Right forelimb (tissue), 1 donor: ENCODE measurements at places on chromosomes 2 and 18.
A peak's percentile ranks its signal among the peaks of the same experiment; 100 is the strongest.

DNA sequence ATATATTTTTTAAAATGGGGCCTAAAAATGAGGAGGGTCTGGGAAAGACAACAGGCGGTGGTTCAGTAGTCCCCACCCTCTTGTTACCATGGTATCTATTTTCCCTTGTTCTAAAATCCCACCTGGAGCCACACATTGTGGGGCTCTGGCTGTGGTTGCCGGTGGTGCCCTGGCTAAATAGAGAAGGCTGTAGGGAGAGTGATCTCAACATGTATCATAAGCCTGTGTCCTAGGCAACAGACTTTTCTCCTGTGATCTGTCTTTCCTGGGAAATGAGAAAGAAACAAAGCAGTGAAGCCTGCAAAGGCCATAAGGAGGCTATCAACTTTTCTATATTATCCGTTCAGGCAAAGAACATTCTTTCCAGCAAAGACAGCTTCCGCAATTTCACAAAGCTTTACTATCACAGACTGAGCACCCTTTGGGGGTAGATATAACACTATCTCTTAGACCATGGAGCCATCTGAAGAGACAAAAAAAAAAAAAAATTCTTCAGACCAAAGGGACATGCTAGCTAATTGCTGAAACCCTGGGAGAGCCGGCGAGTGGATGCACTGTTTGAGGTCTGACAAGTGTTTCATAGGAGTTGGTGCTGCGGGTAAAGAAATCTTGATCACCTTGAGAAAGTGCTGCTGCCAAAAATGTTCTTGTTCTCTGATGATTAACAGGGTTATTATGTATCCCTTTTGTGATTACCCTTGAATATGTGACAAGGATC is 879.2 kb upstream of the DDX18 start:
- no peak for DNase-seq

GRCh38 chr18:36493349-36494159 is 196.0 kb downstream of the FHOD3 start:
- DNase-seq, result no peak

GRCh38 chr2:213021971-213022899 is 129.2 kb downstream of the IKZF2 start:
- DNase-seq, result no peak

DNA sequence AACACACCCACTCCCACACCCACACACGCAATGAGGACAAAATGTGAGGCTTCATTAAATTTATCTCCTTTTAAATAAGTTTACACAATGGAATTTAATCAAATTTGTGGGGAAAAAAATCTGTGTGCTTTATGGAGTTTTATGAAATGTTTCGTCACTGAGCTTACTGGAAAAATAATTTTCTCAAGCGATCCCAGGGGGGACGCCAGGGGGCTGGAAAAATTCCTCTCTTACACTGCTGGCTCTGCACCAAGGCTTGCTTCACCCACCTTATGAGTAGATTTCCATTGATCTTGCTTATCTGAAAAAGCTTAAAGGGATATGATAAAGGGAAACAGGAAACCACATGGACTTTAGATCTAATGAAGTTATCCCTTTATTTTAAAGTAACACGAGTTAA is 95.5 kb downstream of the CABYR start:
- DNase-seq, result no peak

DNA sequence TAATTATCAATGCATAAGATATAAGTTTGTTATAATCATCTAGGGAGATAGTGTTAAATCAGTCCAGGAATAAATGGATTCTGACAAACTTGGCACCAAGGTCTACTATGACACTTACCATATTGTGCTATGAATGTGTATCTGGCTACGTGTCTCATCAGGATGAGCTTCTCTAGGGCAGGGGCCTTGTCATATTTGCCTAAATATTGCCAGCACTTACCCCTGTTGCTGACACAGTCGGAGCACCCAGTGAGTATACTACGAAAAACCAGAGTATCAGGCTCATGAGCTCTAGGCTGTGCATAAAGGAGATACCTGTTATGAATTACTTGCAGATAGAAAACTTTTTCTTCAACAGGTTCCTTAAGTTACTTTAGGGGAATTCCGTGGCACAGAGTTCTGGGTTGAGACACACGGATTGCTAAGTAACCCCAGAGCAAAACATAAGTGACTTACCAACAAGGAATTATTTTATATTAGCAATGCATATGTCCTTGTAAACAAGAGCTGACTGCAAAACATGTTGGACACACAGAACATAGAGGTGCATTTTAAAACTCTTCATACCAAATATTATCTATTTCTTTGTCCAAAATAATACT is 7.7 kb upstream of the TTC39C start:
- DNase-seq, result no peak

DNA sequence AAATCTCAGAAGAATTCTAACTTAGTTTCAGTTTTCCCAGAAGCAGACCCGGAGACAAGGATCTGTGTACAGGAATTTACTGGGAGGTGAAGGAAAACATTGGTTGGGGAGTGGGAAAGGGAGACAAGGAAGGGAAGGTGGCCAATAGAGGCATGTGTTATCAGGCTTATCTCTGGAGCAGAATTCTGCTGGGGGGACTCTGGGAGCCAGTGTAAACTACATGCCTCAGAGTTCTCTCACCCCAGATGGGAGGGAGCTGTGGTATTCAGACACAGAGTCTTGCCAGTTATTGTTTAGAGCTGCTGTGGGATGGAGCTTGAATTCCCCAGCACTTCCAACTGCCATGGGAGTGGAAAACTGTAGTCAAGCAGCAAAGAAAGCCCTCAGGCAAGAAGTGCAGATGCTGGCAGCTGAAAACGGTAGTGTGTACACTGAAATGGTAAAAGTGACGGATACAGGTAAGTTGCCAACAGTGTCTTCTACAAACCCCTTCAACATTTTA is 19.0 kb downstream of the DNPEP start:
- DNase-seq, result no peak

GRCh38 chr18:54162431-54162830 is 62.0 kb downstream of the MBD2 start:
- no peak for DNase-seq

- DNase-seq, result no peak
These were observed 53.7 kb upstream of the TANC1 start for GRCh38 chr2:158914731-158915130.

GRCh38 chr2:224366267-224366844 is 35.6 kb downstream of the FAM124B start:
- DNase-seq, result no peak

DNA sequence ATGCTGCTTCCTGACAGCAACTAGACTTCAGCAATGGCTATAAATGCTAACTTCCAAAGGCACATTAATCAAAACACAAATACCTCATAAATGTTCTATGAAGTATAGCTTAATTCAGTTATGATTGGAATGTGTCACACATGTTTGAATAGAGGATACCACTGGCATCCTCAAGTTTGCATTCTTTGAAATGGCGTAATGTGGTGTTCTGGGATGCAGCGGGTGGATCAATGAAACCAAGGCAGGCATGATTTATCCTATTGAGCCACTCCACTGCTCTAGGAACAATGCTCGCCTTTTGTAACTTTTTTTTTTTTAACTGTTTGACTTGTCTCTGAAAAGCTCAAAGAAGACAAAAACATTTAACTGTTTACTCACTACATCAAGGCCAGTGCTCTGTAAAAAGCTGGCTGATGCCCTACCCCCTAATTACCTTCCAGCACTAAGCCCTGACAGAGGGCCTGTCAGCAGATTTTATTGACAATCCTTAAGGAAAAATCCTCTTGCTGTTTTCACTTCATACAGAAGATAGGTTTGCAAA is 278.8 kb upstream of the SESTD1 start:
- DNase-seq, result no peak

DNA sequence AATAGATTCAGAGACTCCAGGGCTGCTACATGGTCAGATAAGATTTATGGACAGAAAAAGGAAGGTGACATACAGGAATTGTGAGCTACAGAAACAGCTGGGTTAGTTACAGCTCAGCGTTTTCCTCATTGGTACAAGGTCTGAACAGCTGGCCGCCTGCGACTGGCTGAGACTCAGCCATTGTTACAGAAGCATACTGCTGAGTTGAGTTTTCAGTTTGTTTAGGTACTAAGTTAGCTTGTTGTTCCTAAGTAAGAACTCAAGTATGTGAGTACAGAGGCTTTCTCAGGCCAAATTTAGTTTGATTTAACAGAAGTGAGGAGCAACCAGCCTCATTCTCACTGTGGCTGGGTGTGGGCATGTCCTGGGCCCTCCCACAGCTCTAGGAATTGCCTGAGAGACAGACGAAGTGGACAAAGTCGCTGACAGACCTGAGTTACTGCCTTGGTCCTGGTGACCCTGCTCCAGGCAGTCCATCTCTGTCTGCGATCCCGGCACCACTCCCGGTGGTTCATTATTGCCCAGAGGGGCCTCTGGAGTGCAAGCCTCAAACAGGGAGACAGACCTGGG is 27.8 kb upstream of the RHOB start:
- DNase-seq, result peak; percentile 54

GRCh38 chr2:102005989-102006885 is 14.5 kb downstream of the IL1R2 start:
- no peak for DNase-seq

- no peak for DNase-seq
These were observed 8.5 kb upstream of the RMDN2 start for GRCh38 chr2:37916512-37917082.

DNA sequence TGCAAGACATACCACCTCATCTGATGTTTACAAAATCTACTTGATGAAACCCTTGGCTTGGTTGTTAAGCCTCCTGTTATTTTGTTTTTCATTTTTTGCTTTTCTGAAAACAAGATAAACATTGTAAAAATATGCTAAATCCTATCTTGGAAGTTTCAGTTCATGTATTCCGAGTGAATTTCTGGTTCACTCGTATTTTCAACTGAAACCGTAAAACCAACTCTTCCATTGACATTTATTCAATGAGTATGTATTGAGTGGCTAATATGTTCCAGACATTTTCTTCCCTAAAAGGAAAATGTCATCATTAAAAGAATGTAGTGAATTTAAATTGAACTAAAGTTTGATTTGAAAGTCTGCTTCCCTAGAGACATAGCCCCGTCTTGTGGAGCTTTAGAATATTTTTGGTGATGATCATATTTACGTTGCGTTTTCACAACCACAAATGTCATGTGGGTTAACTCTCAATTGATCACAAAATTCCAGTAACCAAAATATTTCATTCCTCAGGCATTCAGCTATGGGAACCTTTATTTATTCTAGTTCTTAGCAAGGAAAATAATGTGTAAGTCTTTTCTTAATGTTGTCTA is 204.2 kb downstream of the MBD2 start:
- no peak for DNase-seq

DNA sequence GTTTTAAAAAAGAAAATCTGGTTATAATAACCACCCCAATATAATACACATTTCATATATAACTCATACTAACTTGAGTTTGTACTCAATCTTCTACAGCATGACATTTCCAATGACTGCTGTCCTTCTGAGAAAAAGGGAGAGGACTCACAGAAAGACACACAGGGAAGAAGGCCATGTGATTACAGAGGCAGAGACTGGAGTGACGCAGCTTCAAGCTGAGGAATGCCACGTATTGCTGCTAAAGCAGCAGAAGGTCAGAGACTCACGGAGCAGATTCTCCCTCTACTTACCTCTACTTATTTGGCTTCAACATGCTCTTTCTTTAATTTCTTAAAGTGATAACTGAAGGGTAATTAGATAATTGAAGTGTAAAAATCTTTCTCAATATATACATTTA is 753.5 kb upstream of the PKDCC start:
- DNase-seq, result no peak

DNA sequence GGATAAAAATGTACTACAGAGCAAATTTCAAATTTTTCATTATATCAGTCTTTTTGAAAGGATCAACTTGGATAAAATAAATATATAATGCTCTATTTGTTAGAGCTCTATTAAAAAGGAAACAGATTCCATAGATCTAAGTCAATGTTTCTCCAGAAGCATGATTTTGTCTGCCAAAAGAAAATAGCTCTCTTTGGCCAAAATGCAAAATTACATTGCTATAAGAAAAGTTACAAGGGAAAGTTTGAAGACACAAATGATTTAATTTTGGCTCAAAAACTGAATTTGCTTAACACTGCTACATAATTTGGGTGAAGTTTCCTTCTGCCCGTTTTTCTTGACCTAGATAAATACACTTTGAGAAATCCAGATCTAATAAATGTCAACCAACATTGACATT is 15.7 kb downstream of the C2orf69 start:
- DNase-seq, result no peak

GRCh38 chr18:59385191-59385590 is 26.1 kb upstream of the LMAN1 start:
- DNase-seq, result no peak

DNA sequence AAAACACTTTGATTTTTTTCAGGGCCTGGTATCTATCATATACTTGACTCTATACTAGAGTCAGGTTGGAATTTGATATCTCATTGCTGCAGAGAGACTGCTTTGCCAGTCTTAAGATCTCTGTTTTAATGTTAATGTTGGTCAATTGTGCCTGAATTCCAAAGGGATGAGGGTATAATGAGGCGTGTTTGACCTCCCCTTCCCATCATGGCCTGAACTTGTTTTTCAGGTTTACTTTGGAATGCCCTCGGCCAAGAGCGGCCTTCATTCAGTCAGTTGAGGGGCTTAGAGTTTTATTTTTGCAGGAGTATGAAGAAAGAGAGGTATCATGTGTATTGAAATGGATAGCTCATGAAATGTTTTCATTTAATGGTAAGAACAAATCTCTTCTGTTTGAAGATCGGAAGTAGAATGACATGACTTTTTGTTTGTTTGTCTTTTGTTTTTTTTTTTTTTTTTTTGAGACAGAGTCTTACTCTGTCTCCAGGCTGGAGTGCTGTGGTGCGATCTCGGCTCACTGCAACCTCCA is 119.0 kb downstream of the KIAA1328 start:
- DNase-seq, result no peak

- DNase-seq, result no peak
These were observed 131.4 kb downstream of the AKAIN1 start for GRCh38 chr18:5065615-5066014.

DNA sequence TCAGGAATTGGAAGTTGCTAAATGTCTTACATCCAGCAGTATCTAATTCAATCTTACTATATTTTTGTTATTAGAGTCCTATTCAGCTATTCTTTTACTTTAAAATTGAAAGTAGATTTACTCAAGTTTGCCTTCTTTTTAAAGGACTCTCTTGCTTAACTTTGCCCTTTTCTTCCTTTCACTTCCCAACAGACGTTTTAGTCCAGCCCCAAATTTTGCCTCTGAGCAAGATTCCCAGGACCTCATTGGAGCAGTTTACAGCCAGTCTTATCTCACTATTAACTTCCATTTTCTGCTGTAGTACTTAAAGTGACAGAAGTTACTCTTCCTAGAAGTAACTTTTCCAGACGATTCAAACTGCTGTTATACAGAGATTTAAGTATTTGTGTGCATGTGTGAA is 1.7 kb upstream of the PRKD3 start:
- no peak for DNase-seq

- DNase-seq, result no peak
These were observed 64.1 kb downstream of the CPS1 start for GRCh38 chr2:210620456-210620855.

DNA sequence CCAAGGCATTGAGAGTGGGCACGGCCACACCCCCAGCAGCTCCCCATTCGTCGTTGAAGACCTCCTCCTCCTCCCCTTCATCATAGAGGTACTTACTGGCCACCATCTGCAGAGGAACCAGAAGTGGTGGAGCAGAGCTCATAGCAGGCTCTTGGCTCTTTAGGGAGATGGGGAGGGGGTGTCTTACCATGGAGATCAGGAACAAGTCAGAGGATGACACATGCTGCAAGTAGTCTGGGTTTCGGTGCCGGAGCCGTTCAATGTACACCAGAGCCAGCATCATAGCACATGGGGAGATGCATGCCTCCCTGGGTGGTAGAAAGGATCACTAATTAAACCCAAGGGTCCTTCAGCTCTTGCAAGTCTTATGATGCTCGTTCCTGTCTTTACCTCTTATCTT is 1.9 kb downstream of the CNPPD1 start:
- DNase-seq, result no peak
